ENCODE measurements at places on chromosomes 6 and 20. TPM values are rescaled to one million over a fixed set of nuclear protein-coding genes. Genes with fewer than 3 reads are reported as not detected.

The KCNK5 gene
- total RNA-seq: 18.6 TPM

The GNAS gene
- 334 TPM for total RNA-seq

The LRRN4 gene
- total RNA-seq: 0.80 TPM

The LY6G6F gene
- total RNA-seq: not detected

The DLK2 gene
- total RNA-seq: 37.7 TPM

The MAPK13 gene
- 72.5 TPM for total RNA-seq
